Hippocampal formation (tissue), 2 donors: ENCODE measurements at places on chromosomes 16 and 17.

- no peak for DNase-seq
Observed at GRCh38 chr17:2101448-2102257, 46.8 kb downstream of the HIC1 start.

- DNase-seq: no peak
Observed at GRCh38 chr16:24381470-24382118, 125.5 kb downstream of the CACNG3 start.

- no peak for DNase-seq
Observed at GRCh38 chr16:47887496-47887895, 268.3 kb downstream of the ABCC12 start.

- no peak for DNase-seq
Observed at GRCh38 chr17:34156401-34156740, 98.7 kb upstream of the CCL2 start.

GRCh38 chr17:76867578-76868175 lies 527 bp upstream of the MGAT5B start:
- DNase-seq: no peak

DNA sequence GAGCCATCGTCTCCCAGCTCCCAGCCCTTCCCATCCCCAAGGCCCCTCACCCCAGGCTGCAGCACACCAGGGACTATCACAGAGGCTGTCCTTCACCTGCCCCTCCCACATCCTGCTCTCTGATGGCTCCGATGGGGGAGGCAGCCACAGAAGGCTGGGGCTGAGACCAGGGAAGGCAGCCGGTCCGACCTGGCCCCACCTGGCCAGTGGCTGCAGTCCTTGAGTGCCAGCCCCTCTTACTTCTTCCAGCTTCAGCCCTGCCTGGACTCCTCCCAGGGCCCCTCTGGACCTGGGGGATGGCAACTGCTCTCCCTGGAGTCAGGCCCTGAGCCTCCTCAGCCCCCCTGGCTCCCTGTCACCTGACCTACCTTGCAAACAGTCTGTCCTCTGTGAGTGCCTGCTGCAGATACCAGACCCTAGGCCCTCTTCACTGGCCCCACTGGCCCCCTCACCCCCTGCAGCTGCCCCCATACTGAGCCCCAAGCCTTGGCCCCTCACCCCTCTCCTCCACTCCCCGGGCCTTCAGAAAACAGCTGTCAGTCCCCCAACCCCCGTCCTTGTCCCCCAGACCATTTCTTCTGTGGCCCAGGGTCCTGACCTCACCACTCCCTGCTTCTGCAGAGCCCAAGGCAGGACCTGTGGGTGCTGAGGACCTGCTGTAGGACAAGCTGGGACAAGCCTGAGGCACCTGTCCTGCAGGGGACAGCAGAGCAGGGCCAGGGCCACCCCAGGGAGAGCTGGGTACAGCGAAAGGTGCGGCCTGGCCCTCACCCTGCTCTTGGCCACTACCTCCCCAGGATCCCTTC lies 12.6 kb upstream of the SRRM2 start:
- no peak for DNase-seq
